Kasumi-1 (cell line): ENCODE measurements at places on chromosomes 13 and 19.
A peak's percentile ranks its signal among the peaks of the same experiment; 100 is the strongest.

- DNase-seq, result no peak
Observed at GRCh38 chr13:109180905-109181425, 551.6 kb downstream of the MYO16 start.

DNA sequence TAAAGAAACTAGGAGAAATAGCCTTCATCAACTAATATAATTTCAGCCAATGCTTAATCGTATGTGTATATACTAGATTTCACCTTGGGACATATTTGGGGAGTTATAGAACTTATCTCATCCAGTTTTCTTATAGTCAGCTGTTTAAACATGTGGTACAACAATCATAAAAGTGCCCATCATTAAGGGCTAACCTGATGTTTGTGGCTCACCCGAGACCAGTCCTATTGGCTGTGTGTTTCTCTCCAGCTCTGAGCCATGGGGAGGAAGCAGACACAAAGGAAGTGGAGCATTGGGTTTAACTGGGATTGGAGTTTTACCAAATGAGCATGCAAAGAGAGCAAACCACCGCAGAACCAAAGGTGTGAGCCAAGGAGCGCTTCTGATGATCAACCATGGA lies 114.3 kb upstream of the KLF12 start:
- DNase-seq, result no peak

GRCh38 chr19:2815923-2816322 lies 3.7 kb upstream of the ZNF554 start:
- DNase-seq, result no peak

- DNase-seq, result peak; percentile 66
Observed at GRCh38 chr13:21625366-21625765, 21.4 kb upstream of the MICU2 start.

DNA sequence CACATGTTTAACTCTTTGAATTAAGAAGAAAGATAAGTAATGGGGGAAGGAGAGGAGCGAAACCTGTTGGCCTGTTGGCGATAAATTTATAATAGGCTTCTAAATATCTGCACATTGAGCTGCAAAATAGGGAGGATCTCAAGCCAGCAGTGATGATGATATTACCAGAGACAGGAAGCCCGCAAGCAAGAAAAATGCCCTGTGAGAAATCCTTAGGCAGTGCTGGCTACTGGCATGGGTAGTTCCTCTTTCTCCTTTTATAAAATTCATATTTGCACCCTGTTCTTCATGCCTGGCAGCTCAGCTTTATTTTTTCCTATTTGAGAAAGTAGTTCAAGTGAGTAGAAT lies 858 bp upstream of the USP12 start:
- DNase-seq, result peak; percentile 46

DNA sequence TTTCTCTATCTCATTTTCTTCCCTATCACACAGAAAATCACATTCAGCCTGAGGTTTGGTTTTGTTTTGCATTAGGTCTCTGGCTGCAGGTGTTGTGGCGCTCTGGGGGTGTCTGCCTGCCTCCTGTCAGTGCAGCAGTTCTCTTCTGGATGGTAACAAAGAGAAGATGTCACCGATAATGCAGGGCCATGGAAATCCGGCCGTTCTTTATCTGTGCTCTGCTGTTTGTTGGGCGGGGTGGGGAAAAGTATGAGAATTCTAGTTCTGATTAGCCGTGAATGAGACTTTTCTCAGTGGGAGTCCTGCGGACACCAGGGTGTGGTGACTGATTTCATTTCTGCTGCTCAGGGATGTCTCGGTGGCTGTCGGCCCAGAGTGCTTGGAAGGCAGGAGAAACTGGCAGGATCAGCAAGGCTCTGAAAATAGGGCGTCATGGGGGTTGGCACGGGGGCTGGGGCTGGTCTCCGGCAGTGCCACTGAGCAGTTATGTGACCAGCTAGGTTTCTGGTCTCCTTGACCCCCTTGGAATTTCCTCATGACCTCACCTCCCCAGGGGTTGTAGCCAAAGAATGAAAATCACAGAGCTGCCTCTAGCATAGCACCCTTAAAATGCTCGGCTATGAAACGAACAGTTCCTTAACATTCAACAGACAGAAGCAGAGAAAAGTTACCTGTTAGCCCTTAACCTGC lies 5.0 kb downstream of the RNF113B start:
- DNase-seq, result no peak

DNA sequence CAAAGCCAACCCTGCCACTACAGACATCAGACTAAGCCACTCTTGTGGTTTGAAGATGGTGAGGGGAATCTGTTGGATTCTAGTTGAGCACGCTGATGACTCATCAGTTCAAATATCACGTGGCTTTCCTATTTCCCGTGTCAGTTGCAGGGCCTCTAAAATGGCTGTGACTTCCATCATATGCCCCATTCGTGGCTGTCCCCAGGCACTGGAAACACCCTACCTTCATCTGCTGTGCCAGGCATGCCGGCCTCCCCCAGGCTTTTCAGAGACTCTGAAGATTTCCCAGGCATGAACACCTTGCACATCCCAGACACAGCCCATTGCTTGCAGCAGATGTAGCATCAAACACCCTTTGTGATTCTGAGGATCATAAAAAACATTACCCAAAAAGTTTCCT lies 659.9 kb downstream of the UQCRFS1 start:
- no peak for DNase-seq

DNA sequence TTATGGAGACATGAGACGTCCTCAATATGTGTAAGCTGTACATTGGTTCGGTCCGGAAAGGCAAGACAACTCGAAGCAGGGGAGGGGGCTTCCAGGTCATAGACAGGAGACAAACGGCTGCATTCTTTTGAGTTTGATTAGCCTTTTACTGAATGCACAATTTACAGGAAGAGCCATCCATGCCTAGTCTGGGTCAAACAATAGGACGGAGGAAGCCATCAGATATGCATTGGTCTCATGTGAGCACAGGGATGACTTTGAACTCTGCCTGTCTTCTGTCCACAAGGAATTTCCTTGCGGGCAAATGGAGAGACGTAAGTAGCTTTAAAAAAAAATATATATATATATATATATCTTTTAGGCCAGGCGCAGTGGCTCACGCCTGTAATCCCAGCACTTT lies 1.9 kb upstream of the CCNP start:
- DNase-seq, result no peak

GRCh38 chr13:43293008-43293407 lies 269.6 kb downstream of the DNAJC15 start:
- no peak for DNase-seq

DNA sequence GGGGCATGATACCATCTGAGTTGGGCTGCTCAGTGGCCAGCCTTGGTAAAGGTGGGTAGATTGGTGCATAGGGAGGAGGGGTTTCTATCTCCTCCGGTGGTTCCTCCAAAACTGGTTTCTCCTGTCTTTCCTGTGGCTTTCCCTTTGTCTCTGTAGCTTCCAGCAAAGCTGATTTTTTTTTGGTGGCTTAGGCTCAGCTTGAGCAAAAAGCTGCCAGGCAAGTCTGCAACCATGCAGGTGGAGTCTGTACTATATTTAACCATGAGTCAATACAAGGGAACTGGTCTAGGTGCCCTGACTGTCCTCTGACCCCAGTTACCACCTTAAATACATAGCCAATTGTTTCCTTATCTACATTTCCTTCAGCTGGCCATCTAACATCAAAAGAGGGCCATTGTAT lies 64.0 kb upstream of the ZNF681 start:
- DNase-seq, result no peak
